Fibroblast of skin of back (primary cell): ENCODE measurements at places on chromosomes 1 and 21.

GRCh38 chr1:26536521-26536920 lies 7.0 kb downstream of the RPS6KA1 start:
- DNase-seq: no peak

GRCh38 chr21:33774551-33774950 lies 132.2 kb downstream of the ITSN1 start:
- DNase-seq: no peak

DNA sequence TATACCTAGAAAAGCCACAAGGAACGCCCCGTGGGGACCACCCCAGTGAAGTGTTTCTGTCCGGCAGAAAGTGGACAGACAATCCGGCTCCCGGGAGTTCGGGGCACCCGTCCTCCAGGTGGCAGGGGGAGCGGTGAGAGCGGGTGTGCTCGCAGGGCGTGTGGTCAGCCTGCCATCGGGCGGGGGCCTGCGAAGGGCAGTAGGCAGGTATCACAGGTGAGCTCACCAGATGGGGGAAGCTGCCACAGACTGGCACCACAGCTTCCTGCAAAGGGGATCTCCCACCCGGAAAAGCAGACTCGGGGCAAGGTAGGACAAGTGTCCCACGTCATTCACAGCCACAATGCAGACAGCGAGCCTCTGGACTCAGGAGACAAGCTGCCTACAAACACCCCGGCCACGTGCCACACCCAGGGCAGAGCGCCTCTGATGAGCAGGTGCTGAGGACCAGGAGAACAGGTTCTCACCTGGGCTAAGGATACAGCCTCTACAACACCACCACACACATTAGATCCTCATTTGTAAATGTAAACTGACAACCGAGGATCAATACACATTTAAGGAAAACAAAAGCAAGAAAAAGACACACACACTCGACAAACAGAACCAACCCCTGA lies 36.4 kb downstream of the VPS26C start:
- no peak for DNase-seq

DNA sequence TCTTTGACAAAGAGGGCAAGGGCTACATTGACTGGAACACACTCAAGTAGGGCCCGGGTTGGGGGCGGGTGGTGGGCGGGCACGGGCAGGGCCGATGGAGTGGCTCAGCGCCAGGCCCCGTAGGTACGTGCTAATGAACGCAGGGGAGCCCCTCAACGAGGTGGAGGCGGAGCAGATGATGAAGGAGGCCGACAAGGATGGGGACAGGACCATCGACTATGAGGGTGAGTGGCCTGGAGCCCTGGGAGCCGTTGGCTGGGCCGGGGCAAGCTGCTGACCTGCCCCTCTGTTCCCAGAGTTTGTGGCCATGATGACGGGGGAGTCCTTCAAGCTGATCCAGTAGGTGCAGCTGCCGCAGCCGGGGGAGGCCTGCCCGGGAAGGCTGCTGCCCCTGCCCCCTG lies 1.8 kb downstream of the CALML6 start:
- DNase-seq: no peak

DNA sequence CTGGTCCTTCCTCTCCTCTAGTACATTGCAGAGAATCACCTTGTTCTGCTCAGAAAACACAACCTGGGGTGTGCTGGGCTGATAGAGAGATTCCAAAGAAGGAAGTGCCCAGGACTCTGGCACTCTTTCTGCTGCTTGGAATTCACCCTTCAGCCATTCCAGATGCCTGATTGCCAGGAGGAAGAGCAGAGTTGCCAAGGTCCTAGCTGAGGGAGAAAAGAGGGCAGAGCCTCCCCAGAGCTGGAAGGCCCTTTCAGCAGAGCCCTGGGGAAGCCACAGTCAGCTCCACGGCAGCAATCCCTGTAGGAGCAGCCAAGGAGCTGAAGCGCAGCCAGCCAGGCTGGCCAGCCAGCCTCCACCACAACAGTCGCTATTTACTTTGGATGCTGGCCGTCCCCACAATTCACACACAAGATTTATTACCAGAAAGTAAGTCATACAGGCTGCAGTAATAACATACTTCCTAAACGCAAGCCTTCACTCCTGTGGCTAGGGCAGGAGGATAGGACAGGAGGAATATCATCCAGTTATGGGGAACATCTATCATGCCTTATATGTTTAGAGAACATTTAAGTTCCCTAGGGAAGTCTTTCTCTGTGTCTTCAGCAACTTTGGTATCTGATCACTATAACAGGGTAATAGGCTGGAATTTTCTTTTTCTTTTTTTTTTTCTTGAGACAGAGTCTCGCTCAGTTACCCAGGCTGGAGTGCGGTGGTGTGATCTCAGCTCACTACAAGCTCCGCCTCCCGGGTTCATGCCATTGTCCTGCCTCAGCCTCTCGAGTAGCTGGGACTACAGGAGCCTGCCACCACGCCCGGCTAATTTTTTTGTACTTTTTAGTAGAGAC lies 36.6 kb upstream of the SLC44A3 start:
- DNase-seq: peak; percentile 96

DNA sequence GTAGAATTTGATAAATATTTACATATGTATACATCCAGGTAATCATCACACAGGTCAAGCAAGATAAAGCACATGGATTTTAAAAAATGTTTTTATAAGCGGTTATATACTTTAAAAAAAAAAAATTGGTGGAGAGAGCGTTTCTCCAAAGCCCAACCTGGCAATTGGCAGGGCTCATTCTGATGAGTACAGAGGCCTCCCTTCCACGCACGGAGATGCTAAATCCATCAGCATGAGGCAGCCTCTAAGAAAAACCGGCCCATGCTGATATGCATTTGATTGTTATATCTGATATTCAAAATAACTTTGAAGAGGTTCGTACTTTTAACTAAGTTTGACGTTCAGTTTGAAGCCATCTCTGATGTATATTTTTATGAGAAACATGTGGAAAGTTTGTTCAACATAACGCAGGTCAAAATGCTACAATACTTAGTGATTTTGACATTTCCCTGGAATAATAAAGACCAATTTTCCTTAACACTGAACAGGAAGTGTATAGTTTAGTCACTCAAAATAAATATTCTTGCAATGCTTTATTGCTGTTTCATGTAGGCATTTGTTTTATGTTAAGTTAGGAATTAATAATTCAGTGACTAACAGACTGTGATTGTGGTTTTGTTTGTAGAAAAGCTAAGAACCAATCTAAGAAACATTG lies 151.7 kb downstream of the NR5A2 start:
- peak; percentile 74 for DNase-seq

GRCh38 chr1:51218570-51218969 lies 17.5 kb upstream of the RNF11 start:
- DNase-seq: no peak

GRCh38 chr1:34970829-34971228 lies 14.3 kb downstream of the TMEM35B start:
- no peak for DNase-seq

- no peak for DNase-seq
Measured at GRCh38 chr1:232878086-232878485, 72.3 kb upstream of the NTPCR start.

- peak; percentile 19 for DNase-seq
Measured at GRCh38 chr21:41360072-41360821, 1.6 kb upstream of the MX2 start.

GRCh38 chr1:168199056-168199455 lies 20.3 kb downstream of the TIPRL start:
- DNase-seq: no peak

- no peak for DNase-seq
Measured at GRCh38 chr1:64581843-64582185, 111.9 kb downstream of the CACHD1 start.

GRCh38 chr1:87226341-87226760 lies 102.3 kb upstream of the LMO4 start:
- peak; percentile 98 for DNase-seq

DNA sequence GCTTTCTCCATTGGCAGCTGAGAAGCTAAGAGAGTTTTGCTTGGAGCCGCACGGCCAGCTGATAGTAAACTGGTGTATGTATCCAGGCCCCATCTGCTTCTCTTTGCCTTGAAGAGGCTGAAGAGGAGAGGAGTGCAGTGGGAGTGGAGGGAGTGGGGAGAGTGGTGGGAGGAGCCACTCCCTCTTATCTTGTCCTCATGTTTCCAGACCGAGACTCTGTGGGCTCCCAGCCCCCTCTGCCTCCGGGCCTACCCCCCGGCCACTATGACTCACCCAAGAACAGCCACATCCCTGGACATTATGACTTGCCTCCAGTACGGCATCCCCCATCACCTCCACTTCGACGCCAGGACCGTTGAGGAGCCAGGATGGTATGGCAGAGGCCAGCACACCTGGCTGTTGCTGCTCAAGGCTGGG lies 6.0 kb upstream of the LRRC71 start:
- DNase-seq: peak; percentile 70

DNA sequence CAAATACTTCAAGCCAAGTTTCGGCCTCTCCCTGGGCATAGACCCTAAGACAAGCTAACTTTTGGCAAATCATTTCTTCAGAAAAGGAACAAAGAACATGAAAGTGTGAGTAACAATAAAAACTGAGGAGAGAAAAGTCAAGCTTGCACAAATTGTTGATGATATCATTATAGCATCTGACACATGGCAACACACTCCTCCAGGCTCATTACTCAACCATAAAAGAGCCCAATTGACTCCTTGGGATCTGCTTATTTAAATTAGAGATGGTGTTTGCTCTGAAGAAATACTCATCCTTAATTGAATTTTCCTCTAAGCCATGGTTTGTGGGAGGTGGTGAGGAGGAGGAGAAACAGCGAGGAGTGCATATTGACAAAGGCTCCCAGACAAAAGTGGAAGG lies 54.5 kb downstream of the TNFSF4 start:
- no peak for DNase-seq

GRCh38 chr1:230113593-230114236 lies 46.7 kb downstream of the GALNT2 start:
- peak; percentile 94 for DNase-seq

DNA sequence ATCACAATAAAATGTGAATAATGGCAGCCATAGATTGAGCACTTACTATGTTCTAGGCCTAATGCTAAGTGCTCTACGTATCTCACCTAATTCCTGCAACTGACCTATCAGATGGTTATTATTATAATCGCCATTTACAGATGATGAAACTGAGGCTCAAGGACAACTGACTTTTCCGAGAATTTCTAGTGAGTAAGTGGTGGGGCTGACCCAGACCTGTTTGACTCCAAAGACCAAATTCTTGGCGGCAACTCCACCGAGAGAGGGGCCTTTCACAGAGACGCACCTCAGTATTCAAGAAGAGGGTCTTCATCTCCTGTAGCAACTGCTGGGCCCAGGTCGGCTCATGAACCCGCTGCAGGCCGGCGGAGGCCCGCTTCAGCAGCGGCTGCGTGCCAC lies 573 bp downstream of the TMEM234 start:
- no peak for DNase-seq

DNA sequence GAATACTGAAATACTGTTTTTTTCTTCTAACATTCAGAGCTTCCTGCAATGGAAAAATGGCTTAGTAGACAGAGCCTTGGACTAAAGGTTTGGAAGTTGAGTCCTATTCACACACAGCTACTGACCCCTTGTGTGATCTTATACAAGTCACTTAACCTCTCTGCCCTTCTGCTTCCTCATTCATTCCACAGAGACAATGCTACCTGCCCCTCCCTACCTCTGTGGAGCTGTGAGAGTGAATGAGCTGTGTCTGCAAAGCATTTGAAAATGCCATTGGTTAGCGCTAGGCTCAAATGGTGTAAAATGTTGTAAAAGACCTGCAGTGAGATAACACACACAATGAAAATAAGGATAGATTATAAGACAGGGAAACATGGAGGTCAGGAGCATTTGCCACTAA lies 214.4 kb downstream of the BARHL2 start:
- DNase-seq: no peak

- peak; percentile 79 for DNase-seq
Measured at GRCh38 chr21:43362321-43362791, 64.6 kb downstream of the SIK1 start.

DNA sequence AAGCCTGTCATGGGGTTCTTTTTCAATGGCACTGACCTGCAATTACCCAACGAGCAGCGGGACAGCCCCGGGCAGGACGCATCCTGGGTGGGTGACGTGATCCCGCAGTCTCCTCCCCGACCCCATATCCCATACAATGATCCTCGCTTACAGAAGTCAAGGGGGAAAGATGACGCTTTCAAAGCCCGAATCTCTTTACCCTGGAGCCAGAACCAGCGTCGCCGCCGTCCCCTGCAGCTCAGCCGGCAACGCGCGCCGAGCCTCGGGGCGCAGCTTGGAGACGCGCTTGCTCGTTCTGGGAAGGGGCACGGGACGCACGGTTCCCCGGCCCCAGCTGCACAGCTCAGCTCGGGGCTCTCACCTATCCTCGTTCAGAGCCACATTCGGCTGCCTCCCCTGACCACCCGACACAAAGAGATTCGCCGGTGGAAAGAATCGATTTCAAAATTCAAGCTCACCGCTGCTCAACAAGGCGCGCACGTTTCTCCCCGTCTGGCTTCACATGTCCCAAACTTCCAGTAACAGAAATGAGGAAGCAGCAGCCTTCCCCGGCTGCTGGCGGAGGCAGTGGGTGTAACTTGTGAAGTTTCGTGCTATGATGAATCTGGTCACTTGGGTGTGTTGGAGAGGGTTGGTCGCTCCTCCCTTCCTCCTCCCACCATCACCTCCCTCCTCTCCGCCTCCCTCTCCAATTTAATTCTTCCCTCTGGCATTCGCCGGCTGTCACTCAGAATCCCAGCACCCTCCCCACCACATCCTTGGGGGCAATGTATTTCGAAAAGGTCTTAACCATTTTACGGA lies at the start of gene TIAM1:
Gene TIAM1, minus strand, starts transcription at position 582 of the 801 bp plus-strand sequence. CDS start 77,289 bp downstream, outside the sequence.
- DNase-seq: peak; percentile 88

GRCh38 chr1:150626150-150626549 lies 3.3 kb downstream of the ENSA start:
- DNase-seq: no peak

DNA sequence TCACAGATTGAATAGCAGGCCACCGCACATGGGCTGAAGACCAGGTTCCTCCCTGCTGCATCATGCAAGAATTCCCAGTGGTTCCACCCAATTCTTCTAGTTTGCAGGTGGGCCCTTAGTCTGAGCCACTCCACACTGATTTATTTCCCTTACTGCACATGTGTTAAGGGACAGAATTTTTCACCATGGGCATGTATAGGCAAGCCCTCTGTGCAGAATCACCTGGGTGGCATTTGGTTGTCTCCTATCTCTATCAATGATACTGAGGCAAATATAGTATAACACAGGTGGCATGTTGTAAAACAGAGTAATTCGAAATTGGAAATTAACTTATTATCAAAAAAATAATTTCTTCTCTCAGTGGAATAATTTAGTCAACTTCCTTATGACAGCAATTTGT lies 1892.4 kb downstream of the NCAM2 start:
- no peak for DNase-seq

DNA sequence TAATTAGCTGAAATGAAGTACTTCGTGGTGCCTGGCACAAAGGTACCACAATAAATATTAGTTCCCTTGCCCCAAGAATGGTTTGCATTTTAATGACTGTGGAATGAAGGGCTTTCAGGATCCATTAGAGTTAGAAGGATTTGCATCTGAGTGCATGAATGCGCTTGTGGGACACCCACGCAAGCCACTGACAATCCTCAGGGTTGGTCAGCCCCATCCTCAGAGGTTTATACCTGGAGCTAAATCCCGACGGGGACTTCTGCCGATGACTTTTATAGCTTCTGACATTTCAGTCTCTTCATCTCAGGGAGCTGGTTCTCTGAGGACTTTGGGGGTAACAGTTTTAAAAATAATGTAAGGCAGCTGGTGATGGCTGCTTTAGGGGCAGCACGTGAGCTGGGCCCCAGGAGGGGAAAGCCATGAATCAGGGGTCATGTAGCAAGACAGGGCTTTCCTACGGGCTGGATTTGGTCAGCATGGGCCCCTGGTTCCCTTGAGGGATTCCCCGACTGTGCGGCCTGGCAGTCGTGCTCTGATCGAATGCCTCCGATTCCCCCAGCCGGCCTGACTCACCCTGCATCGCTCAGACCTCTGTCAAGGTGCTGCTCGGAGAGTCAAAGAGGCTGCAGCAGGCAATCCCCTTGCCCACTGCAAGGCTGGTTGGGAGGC lies 20.8 kb upstream of the IL10 start:
- no peak for DNase-seq

GRCh38 chr1:210857705-210858104 lies 276.2 kb downstream of the KCNH1 start:
- DNase-seq: no peak
